Stomach (tissue), 19 donors: ENCODE measurements at places on chromosomes 7 and 10.

DNA sequence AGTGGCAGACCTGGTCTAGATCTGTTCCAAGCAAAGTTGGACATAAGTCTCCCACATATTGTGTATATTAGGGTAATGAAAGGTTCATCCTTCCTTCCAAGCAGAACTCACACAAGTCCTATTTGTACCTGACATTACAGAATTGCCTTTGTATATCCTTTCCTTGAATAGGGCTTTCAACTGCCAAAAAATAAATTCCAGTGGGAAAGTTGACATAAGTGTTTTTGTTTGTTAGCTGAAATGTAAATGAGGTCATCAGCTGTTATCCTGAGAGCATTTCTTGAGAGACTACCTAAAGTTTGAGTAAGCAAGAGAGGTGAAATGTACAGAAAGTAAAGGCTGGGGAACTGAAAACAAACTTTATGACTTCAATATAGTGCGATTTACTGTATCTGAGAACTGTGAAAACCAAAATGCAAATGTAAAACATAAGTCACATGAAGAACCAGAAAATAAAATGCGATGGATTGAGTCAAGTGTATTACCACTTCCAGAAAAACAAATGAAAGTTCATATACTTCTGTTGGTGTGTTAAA, 527.3 kb upstream of the SEMA3D start:
- H3K27me3 ChIP-seq, result no peaks in the 10 kb centered on the region
- no peak for DNase-seq
- no peaks in the 10 kb centered on the region for H3K36me3 ChIP-seq
- H3K27ac ChIP-seq, result no peak overlapping the region
- no peaks in the 10 kb centered on the region for H3K4me1 ChIP-seq

- H3K27ac ChIP-seq, result no peak overlapping the region
- H3K4me3 ChIP-seq, result no peak overlapping the region
- H3K27me3 ChIP-seq, result no peaks in the 10 kb centered on the region
Observed at GRCh38 chr10:63409465-63410027, 56.2 kb downstream of the JMJD1C start.

DNA sequence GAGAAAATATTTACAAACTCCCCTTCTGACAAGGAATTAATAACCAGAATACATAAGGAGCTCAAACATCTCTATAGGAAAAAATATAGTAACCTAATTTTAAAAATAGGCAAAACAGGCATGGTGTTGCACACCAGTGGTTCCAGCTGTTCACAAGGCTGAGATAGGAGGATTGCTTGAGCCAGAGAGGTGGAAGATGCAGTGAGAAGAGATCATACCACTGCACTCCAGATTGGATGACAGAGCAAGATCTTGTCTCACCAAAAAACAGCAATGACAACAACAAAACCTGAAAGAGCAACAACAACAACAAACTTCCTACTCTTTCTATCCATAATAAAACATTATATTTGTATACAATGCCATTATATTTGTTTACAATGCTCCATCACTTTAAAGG, 304.4 kb upstream of the CNTNAP2 start:
- no peaks in the 10 kb centered on the region for H3K4me1 ChIP-seq
- H3K36me3 ChIP-seq, result no peaks in the 10 kb centered on the region
- H3K27ac ChIP-seq, result no peak overlapping the region
- no peak for DNase-seq
- H3K27me3 ChIP-seq, result no peaks in the 10 kb centered on the region

DNA sequence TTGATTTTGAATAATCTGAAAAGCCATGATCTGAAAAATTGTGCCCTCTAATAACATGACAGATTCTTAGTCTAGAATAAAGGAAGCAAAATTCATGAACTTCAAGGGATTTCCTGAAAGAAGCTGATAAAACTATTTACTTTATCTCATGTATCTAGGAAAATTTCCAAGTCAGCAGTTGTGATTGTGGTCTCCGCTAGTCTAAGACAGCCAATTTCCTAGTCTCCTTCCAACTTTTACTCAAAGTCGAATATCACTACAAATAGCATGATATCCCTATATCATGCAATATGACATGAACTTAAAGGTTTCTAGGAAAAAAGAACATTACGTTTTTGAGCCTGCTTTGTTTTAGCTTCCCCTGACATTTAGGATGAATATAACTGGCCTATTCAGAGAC, 202.1 kb upstream of the GHITM start:
- H3K27ac ChIP-seq, result no peak overlapping the region
- H3K4me3 ChIP-seq, result no peak overlapping the region
- H3K27me3 ChIP-seq, result no peaks in the 10 kb centered on the region
- no peaks in the 10 kb centered on the region for H3K36me3 ChIP-seq
- H3K4me1 ChIP-seq, result no peaks in the 10 kb centered on the region

- no peak for DNase-seq
- H3K27ac ChIP-seq, result no peak overlapping the region
- H3K4me1 ChIP-seq, result peaks cover 75% of the 10 kb centered on the region
- peaks cover 100% of the 10 kb centered on the region for H3K27me3 ChIP-seq
- peak overlapping the region; percentile 28 for H3K4me3 ChIP-seq
Observed at GRCh38 chr10:101227429-101228152, 1.7 kb downstream of the LBX1 start.

GRCh38 chr10:91340613-91341362, 69.4 kb upstream of the HECTD2 start:
- no peak overlapping the region for H3K27ac ChIP-seq
- H3K27me3 ChIP-seq, result no peaks in the 10 kb centered on the region
- H3K36me3 ChIP-seq, result no peaks in the 10 kb centered on the region
- peak; percentile 23 for DNase-seq
- H3K4me1 ChIP-seq, result no peaks in the 10 kb centered on the region
- H3K4me3 ChIP-seq, result no peak overlapping the region

GRCh38 chr10:133143546-133143945, 16.5 kb upstream of the KNDC1 start:
- no peak overlapping the region for H3K4me3 ChIP-seq
- no peaks in the 10 kb centered on the region for H3K36me3 ChIP-seq
- no peaks in the 10 kb centered on the region for H3K4me1 ChIP-seq
- no peak for DNase-seq

DNA sequence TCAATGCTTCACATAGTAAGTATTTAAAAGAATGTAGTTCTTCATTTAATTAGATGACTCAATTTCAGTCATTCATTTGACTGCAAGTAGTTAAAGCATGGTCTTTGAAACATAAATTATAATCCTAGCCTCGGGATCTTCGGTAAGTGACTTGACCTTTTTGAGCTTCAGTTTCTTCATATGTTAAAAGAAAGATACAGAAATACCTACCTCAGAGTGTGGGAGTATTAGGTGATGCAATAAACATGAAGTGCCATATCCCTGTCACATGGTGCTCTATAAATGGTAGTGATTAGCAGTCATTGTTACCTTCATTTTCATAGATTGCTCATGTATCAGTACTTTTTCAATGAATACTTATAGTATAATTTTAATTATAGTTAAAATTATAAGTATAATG, 31.2 kb upstream of the UMAD1 start:
- H3K4me1 ChIP-seq, result no peaks in the 10 kb centered on the region
- no peaks in the 10 kb centered on the region for H3K27me3 ChIP-seq
- DNase-seq, result no peak
- H3K4me3 ChIP-seq, result no peak overlapping the region
- peaks cover 38% of the 10 kb centered on the region for H3K36me3 ChIP-seq

GRCh38 chr7:33054261-33054964, 8.2 kb downstream of the NT5C3A start:
- H3K36me3 ChIP-seq, result no peaks in the 10 kb centered on the region
- H3K27me3 ChIP-seq, result no peaks in the 10 kb centered on the region
- H3K27ac ChIP-seq, result no peak overlapping the region

GRCh38 chr7:22665923-22666322, 61.1 kb upstream of the IL6 start:
- H3K27ac ChIP-seq, result no peak overlapping the region
- H3K4me3 ChIP-seq, result no peak overlapping the region
- H3K27me3 ChIP-seq, result peaks cover 1% of the 10 kb centered on the region
- no peaks in the 10 kb centered on the region for H3K4me1 ChIP-seq
